Activated CD4-positive, alpha-beta T cell treated with anti-CD3 and anti-CD28 coated beads, Interleukin-2, amount 50 U/mL, for 24 hours (primary cell): ENCODE measurements at places on chromosomes 4 and X.

GRCh38 chr4:181308476-181309312 lies 934.5 kb upstream of the TENM3 start:
- DNase-seq: no peak

- no peak for DNase-seq
These were observed 1180.8 kb upstream of the PABPC4L start for GRCh38 chr4:135382280-135382959.

GRCh38 chr4:104217526-104217925 lies 277.2 kb downstream of the CXXC4 start:
- no peak for DNase-seq

- no peak for DNase-seq
These were observed 96.5 kb upstream of the ESX1 start for GRCh38 chrX:104351173-104351769.

DNA sequence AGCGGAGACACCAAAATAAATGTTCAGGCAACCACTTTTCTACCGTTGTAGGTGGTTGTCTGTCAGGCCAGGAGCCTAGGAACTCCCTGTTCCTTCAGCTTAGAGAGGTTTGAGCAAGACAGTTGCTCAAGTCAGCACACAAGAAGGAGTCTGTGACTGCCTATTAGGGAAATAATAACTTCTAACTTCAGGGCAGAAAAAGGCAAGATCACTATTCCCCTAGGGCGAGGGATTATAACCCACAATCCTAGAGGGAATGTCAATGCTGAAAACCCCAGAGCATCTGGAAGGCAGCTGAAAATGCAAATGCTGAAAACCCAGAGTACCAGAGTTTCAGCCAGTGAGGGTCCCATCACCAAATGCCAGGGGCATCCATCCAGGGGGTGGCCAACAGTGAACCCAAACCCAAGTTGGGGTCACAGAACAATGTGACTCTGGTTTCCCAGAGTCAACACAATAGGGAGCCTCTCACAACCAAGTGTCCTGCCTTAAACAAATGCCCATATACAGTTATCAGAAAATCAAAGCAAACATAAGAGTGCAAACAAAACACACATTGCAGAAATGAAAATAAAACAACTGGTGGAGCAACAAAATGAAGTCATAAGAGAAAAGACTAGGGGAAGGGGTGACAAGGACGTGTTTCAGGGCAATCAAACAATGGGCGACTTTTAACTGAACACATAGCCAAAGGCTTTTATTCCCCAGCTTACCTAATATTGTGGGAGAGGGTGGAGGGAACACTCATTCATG lies 27.6 kb downstream of the MORF4L2 start:
- no peak for DNase-seq

GRCh38 chr4:159400558-159401225 lies 297.8 kb downstream of the RAPGEF2 start:
- no peak for DNase-seq

- no peak for DNase-seq
These were observed 512.0 kb upstream of the NR3C2 start for GRCh38 chr4:148954011-148954749.

- no peak for DNase-seq
These were observed 101.1 kb downstream of the ATP8A1 start for GRCh38 chr4:42555828-42556227.

- DNase-seq: no peak
These were observed 27.6 kb downstream of the SMIM20 start for GRCh38 chr4:25941457-25942221.

GRCh38 chrX:94204524-94204923 lies 530.5 kb downstream of the FAM133A start:
- DNase-seq: no peak

GRCh38 chr4:83255584-83255983 lies 29.0 kb downstream of the COQ2 start:
- DNase-seq: no peak

- no peak for DNase-seq
These were observed 104.6 kb downstream of the PPP1R2C start for GRCh38 chrX:42673301-42673810.

GRCh38 chr4:88017516-88018297 lies 10.3 kb downstream of the PKD2 start:
- DNase-seq: no peak

DNA sequence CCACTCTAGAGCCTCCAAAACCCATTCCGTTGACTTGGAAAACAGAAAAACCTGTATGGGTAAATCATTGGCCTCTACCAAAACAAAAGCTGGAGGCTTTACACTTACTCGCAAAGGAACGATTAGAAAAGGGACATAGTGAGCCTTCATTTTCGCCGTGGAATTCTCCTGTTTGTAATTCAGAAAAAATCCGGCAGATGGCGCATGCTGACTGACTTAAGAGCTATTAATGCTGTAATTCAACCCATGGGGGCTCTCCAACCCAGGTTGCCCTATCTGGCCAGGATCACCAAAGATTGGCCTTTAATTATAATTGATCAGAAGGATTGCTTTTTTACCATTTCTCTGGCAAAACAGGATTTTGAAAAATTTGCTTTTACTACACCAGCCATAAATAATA lies 60.8 kb downstream of the ZNF732 start:
- DNase-seq: peak; percentile 16

DNA sequence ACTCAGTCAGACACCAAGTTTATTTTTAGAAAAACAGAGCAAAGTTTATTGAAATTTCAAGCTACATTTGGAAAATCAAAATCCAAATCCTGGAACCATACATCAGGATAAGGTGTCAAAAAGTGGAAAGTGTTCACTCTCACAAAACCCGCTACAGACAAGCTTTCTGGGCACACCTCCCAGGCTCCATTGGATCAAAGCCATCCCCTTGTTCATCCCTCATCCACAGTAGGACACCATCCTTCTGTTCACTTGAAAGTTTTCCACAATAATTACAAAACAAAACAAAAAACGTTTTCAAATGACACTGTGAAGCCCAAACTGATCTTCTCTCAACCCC lies 62.4 kb downstream of the TSC22D3 start:
- DNase-seq: no peak

DNA sequence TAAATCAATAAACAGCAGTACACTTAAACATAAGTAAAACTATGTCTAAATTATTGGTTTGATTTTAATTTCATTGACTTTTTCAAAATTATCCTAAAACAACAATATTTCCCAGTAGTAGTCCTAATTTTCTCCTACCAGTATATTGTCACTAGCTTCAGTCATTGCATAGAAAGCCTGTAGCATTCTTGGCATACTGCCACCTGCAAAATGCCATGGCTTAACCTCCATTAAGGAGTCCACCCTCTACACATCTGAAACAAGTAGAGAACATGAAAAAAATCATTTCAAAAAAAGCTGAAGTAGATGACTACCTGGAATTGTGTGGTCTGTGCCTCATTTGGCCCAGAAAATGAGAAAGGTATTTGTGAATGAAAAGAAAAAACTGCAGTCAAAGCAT lies 348.5 kb downstream of the INPP4B start:
- no peak for DNase-seq

DNA sequence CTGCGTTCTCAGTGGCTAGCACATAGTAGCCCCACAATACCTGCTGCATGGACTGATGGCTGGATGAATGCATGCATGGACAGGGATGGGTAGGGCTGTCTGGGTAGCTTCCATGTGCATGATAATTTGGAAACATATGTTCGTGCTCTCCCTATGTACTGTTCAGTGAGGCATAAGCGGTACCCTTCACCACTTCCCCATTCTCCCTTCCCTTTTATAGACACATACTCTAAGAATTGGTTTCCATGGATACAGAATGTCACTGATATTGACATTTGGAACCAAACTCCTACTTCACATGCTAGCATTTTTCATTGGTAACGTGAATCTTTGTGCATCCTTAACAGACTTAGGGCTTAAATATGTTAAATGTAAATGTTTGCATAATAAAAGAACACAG lies 20.4 kb downstream of the USP46 start:
- no peak for DNase-seq

- DNase-seq: no peak
These were observed 61.6 kb upstream of the NAP1L5 start for GRCh38 chr4:88759039-88759894.

DNA sequence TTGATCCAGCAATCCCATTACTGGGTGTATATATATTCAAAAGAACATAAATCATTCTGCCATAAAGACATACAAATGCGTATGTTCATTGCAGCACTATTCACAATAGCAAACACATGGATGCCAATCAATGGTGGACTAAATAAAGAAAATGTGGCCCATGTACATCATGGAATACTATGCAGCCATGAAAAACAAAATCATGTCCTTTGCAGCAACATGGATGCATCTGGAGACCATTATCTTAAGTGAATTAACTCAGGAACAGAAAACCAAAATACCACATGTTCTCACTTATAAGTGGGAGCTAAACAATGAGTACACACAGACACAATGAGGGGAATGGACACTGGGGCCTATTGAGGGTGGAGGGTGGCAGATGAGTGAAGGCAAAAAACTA lies 81.6 kb downstream of the ABCB7 start:
- no peak for DNase-seq

GRCh38 chr4:185637163-185637875 lies 102.0 kb upstream of the PDLIM3 start:
- DNase-seq: no peak

- no peak for DNase-seq
These were observed 31.8 kb upstream of the AGA start for GRCh38 chr4:177473991-177474390.

DNA sequence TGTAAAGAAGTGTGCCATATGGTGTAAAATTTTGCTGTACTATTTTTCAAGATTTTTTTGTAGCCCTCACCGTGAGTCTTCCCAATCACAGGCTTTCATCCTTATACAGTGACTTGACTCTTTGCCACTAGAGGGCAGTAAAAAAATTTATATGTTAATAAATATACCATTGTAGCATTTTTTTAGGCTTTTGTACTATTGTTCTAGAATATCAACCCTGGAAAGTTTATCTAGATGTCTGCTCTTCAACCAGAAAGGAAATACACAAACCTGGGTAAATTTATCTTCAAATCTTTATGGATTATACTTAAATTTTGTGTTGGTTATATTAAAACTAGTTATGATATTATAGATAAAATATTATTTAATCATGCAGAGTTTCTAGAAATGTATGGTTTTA lies 235.3 kb downstream of the TENM3 start:
- DNase-seq: no peak

DNA sequence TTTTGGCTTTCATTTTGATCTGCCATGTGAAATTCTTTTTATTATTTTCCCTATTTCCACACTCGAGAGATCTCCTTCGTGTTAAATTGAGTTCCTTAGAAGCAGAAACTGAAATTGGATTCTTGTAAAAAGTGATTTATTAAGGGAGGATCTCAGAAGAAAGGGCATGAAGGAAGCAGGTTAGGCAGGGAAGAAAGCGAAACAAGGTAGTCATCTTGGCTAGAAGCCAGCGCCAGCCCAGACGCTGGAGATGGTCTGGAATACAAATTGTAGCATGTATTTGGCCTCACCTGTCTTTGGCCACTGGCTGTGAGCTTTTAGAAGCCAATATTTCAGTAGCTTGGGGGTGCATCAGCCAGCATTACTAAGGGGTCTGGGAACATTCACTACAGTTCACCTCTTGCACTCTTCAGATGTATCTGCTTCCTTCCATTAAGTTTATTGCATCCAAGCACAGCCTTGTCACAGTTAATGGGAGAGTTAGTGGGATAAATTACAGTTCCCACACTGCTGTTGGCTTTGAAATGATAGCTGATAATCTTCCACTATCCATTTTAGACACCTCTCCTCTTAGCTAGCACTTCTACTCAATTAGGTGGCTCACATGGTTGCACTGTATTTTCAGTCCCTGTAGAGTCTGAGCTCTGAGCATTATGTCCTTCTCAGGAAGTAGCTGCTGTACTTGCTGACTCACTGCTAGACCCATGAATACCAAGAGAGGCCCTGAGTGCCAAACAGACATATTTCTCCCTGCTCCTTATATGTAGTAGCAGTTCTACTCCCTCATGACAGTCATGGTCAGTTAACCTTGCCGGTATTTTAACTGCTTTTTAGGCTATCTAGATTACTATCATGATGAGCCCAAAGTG lies 14.6 kb downstream of the GRXCR1 start:
- no peak for DNase-seq

DNA sequence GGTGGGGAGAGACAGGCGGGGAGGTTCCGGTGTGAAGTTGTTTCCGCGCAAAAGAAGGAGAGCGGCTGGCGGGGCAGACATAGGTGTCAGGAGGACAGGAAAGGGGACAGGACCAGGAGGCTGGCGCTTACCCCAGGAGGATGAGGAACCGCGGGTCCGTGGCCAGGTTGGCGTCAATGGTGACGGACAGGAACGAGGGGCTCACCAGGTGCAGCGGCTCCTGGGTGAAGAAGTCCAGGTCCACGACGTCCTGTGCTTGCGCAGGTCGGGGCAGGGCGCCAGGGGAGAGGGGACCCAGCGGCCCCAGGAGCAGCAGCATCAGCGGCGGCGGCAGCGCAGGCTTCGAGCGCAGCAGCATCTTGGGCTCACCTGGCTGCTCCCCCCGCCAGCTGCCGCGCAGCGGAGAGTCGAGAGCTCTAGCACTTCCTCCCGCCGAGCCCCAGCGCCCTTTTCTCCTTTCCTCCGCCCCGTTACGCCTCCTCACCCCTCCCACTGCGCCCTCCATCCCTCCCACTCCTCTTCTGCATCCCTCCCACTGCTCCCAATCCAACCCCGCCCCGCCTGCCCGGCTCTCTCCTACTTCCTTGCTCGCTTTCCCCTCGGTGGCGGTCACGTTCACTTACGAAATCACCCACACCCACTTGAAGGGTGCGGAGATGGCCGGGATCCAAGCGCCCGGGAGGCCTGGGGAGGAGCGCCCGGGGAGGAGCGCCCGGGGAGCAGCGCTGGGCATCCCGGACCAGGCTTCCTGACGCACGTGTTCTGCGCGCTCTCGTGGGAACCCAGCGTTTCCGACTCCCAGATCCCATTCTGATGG lies at the start of gene HPSE:
HPSE (minus strand) TSS at position 424 of the 817 bp plus-strand sequence; CDS start at position 358, 66 bp downstream.
- DNase-seq: peak; percentile 44

- no peak for DNase-seq
These were observed 309.4 kb downstream of the MAPK10 start for GRCh38 chr4:86050496-86050895.
